ENCODE measurements at places on chromosomes 12 and 14.

- no peak for DNase-seq
Measured at GRCh38 chr14:57632649-57633048, 139.0 kb upstream of the CCDC198 start.

GRCh38 chr14:21300892-21301291 is 21.0 kb downstream of the RPGRIP1 start:
- no peak for DNase-seq

DNA sequence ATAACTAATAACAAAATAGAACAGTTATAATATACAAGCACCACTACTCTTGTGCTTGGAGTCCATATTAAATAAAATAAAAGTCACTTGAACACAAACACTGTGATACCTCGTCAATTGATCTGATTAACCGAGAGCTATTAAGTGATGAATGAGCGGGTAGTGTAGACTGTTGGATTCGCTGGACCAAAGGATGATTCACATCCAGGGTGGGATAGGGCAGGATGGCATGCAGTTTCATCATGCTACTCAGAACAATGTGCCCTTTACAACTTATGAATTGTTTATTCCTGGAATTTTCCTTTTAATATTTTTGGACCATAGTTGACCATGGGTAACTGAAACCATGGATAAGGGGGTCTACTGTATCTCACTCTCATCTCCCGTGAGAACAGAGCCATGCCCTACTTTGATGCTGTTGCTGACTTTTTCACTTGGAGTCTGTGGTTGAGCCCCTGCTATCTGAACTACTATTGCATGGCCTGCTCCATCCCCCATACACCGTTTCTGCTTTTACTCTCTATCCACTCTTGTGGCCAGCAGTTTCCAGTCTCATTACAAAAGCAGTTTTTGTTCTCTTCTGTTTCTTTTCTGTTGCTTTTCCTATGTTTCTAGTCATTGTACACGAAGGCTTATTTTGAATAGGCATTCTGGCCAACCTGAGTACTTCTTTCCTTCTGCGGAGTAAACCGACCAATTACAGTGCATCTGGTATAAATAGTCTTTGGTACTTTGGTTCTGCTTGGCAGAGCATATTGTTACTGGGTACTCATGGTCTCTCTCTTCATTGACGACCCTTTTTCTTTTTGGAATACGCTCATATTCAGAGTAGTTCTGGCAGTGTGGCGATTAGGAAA is 12.2 kb downstream of the TMTC2 start:
- no peak for DNase-seq

- no peak for DNase-seq
Measured at GRCh38 chr12:117294189-117294603, 67.2 kb downstream of the NOS1 start.

- no peak for DNase-seq
Measured at GRCh38 chr12:15201056-15201455, 20.2 kb downstream of the RERG start.

GRCh38 chr12:22656831-22657230 is 31.9 kb downstream of the ETNK1 start:
- no peak for DNase-seq

DNA sequence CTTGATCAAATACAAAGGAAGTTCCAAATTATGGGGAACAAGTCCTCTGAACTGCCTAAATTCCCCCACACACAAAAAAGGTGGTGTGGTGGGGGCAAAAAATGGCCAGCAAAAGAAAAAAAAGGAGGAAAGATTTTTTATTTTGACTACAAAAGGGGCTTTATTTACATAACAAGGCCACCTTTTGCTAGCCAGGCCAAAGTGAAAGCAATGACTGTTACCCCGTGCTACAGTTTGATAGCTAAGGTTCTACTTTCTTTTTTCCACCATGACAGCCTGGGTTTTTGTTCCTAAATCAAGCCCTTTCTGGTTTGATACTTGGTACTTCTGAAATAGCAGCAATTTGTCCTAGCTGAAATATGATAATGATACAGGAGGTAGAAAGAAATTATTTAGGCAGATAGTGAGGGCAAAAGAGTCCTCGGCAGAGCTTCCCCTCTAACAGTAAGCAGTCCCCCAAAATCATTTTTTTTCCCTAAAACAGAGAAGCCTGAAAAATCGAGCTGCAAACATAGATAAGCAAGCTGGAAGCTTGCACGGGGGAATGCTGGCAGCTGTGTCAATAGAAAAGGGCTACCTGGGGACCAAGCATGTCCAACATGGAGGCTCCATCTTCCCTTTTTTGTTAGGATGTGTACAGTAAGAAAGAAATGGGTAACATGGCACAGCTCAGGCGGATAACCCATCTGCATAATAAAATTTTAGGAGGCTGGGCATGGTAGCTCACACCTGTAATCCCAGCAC is 8.9 kb upstream of the B4GALNT1 start:
- DNase-seq = no peak

- no peak for DNase-seq
Measured at GRCh38 chr12:57894399-57895292, 46.7 kb upstream of the ATP23 start.

DNA sequence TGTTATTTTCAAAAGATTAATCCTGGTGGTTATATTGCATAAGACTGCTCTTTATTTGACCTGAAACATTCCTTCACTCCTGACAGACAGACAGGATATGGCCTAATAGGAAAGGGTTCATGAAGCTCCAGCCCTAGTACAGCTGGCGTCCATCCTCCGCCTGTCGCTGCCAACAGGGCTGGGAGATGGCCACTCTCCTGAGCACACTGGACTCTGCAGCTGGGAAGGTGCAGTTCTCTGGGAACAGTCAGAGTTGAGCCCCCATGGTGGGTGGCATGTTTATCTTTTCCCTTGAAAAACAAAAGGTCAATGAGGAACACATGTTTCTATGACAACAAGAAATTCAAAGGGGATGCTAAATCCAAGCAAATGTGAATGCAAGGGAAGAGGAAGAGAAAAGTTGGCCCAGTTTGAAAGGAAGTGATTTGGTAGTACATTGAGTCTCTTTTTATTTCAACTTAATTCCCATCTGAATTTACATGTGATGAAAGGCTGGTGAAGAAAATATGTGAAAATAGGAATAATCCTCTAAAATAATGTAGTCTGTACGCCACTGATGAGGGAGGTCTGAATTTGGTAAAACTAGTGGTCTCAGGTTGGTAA is 89.9 kb upstream of the DCN start:
- no peak for DNase-seq

- DNase-seq = peak; percentile 67
Measured at GRCh38 chr12:53352331-53353256, 16.4 kb upstream of the SP7 start.

DNA sequence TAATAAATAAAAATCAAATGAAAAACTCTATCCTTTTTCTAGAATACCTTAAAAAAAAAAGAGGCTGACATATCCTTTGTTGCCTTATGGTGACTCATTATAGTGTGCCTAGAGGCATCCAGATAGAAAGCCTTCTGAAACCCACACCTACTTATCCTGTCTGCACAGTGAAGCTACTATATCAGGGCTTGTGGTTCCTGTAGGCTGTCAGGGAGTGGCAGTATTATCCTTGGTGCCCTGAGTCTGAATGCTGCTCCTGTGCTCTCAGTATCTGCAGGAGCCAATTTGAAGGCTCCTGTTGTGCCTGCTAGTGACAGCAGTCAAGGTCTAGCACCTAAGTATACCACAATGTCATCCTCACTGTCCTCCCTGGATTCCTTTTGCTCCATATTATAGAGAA is 168.4 kb upstream of the AVPR1A start:
- no peak for DNase-seq

DNA sequence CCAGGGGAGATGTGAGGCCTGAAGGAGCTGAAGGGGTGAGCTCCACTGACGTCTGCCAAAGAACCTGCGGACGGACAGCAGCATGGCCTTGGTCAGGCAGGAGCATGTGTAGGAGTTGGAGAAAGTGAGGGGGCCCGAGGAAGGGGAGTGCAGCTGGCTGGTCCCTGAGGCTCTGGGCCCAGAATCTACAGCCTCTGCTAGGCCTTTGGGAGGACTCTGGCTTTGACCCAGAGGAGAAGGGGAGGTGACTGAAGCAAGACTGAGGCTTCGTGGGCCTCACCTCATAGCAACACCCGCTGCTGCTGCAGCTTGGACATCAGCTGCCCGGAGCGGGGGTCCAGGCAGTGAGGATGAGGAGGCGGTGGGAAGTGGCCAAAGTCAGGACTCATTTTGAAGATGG is 216.6 kb upstream of the FKBP4 start:
- DNase-seq = no peak

DNA sequence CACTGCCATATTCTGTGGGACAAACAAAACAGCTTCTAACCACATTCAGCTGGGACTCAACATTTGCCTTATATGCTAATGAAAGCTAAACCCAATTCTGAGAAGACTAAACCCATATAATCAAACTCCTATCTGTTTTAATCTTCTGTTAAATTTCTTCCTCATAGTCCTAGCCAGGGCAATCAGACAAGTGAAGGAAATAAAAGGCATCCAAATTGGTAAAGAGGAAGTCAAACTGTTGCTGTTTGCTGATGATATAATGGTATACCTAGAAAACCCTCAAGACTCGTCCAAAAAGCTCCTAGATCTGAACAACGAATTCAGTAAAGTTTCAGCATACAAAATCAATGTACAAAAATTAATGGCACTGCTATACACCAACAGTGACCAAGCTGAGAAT is 157.1 kb downstream of the PHLDA1 start:
- DNase-seq = no peak

GRCh38 chr14:52106840-52107239 is 38.0 kb upstream of the NID2 start:
- no peak for DNase-seq

DNA sequence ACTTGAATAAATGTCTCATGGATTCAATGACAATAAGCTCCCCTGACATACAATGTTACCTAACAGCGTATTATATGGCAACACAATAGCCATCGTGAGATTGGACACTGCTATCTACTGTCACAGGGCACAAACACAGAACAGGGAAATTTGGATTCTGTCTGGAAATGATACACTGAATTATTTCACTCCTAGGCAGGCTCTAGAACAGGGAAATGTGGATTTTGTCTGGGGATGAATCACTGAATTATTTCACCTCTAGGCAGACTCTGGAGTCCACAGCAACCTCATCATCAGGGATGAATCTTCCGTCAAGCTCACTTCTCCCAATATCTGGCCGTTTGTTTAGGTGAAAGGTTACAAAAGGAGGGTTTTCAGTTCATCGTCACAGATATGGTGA is 288.8 kb downstream of the TMEM132D start:
- DNase-seq = no peak

DNA sequence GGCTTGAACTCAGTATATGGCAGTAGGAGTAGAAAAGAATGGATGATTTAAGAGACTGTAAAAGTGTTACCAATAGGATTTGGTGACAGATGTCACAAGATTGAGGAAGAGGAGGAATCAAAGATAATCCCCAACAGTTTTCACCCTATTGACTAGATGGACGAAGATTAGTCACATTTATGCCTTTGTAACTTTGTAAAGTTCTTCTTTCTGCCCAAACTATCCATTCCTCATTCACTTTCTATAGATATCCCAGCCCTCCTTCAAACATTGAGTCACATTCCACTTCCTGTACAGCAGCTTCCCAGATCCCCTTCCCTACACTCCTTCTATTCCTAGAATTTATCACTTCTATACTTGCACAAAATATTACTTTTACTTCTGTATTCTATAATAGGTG is 207.9 kb downstream of the BTG1 start:
- no peak for DNase-seq

GRCh38 chr12:56988207-56988739 is 18.1 kb downstream of the ZBTB39 start:
- DNase-seq = no peak

DNA sequence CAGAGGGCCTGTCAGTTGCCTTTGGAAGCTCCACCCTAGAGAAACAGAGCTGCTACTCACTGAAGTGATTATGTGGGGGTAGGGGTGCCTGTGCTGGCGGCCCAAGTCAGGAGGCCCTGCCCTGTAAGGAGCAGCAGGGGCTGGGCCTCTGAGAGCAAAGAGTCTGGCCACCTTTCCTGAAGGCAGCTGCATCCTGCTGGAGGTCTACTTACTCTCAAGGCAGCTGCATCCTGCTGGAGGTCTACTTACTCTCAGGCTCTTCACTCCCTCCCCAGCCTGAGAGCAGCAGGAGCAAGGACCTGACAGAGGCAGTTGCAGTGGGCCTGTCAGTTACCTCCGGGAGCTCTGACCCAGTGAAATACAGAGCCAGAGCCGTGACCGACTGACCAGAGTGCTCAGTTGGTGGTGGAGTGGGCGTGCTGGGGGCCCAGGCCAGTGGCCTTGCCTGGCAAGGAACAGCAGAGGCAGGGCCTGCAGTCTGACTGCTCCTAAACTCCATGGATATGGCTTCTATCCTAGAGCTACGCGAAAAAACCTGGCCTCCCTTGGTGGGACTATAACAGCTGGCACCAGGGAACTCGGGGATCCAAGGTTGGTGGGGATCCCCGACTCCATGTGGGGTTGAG is 32.3 kb downstream of the RAD51B start:
- no peak for DNase-seq

GRCh38 chr12:15209782-15210181 is 11.4 kb downstream of the RERG start:
- no peak for DNase-seq

- DNase-seq = no peak
Measured at GRCh38 chr14:20498622-20499021, 6.7 kb upstream of the RNASE10 start.

DNA sequence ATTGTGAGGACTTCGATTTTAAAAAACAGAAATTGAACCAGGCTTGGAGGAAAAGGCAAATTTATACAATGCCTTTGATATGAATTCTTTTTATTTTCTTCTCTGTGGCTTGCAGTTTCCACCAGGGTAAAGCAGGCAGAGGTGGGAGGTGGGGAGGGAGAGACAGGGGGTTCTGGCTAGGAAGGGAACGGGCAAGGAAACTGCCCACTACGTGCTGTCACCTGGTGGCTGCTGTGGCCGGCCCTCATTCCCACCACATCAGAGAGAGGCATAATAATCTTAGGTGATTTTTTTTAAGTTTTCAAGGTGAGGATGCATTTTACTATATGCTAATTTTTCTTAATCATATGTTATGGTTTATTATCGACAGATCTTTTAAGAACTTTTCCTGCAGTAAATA is 145.8 kb downstream of the CACNA1C start:
- no peak for DNase-seq

DNA sequence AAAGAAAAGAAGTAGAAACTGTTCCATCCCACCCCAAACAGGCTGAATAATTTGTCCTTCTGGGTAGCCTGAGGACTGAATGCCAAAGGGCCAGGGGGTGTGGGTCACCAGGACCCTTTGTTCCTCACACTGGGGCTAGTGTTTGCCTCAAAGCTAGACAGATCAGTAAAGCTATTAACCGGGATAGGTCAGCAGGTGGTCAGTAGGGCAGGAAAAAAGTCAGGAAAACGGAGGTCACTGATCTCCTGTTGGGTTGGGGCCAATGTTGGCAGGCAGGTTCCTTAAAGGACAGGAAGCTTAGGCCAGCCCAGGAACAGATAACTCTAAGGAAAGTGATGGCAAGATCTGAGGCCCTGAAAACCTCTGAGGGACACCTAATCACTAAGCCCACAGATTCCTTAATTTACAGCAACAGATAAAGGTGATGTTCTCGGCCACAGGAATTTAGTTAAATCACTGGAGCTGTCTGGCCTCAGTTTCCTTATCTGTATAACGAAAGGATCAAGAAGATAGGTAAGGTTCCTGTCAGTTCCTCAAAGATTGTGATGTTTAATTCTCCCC is 22.7 kb upstream of the TMPO start:
- no peak for DNase-seq

- no peak for DNase-seq
Measured at GRCh38 chr12:112468046-112468445, 49.3 kb downstream of the PTPN11 start.
